ENCODE measurements at places on chromosomes 7 and 10.

DNA sequence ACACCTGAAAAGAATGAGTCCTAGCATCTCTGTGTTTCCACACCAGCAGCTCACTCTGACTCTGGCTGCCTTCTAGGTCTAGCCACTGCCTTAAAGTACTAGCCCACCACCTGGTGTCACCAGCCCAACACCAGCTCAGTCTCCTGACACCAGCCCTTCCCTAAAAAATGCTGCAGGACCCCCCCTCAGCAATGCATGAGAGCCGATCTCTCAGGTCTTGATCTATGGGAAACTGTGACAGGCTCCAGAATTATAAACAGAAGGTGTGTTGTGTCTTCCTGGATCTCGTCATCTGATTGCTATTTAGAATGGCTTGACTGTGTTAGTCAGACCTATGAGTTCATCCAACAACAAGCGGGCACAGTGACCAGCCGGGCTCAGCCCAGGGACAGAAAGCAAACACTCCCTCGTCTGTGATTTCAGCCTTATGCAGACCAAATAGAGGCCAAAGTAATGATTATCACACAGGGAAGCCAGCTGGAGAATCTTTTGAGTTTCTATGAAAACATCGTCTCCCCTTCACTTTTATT, 66.6 kb downstream of the CUBN start:
- DNase-seq = no peak

DNA sequence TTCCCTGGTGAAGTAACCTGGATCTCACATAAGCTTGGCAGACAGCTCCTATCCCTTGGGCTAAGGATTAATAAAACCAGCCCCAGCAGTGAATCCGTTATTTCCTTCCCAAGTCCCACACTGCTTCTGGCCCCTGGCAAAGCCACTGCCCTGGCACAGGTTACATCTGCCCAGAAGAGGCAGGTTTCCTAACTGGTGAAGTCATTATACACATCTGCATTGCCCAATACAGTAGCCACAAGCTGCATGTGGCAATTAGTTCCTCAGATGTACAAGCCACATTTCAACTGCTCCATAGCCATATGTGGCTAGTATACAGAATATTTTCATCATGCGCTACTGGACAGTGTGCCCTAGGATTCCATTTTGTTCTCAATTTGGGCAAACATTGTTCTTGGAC, 273.0 kb downstream of the GRM8 start:
- no peak for DNase-seq

DNA sequence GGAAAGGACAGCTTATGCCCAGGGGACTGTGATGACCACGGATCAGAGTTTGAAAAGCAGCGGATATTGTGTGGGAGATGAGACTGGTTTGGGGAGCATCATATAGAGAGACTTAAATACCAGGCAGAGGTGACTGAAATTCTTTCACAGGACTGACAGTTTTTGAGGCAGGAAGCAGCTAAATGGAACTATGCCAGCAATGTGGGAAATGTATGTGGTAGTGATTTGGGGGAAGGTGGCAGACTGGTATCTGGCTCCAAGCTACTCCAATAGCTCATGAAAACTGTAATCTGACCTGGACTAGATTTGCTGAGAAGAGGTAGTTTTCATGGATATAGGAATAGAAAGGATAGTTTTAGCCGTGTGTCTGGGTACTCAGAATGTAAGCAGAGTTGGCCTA, 592.6 kb downstream of the REEP3 start:
- no peak for DNase-seq

DNA sequence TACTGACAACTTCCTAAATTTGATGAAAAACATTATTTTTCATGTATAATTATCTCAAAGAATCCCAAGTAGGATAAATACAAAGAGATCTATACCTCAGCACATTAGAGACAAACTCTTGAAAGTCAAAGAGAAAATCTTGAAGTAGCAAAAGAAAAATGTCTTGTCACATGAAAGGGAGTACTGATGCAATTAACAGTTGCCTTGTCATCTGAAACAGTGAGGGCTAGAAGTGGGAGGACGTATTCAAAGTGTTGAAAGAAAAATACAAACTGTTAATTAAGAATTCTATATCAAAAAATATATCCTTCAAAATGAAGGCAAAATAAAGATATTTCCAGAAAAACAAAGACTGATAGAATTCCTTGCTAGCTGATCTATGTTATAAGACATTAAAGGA, 35.5 kb upstream of the ARHGAP22 start:
- DNase-seq = no peak

DNA sequence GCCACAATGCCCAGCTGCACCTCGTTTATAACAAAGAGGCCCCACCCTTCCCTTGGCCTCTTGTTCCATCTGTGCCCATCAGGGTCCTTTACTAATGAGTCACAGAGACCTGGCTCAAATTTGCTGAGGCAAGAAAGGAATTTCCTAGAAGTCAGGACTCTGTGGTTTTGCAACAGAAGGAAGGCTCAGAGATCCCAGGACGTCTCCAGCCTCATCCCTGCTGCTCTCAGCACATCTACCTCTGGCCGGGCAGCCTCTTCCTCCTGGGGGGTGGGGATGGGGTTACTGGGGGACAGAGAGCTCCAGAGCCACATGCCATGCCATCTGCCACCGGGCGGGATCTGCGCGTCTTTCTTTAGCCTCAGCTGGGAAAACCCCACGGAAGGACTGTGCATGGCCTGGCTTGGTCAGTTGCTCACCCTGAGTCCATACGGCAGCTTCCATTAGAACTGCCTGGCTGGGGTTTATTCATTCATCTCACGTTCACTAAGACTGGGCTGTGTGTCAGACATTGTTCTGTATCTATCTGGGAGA, 41.9 kb upstream of the PSMG3 start:
- no peak for DNase-seq

DNA sequence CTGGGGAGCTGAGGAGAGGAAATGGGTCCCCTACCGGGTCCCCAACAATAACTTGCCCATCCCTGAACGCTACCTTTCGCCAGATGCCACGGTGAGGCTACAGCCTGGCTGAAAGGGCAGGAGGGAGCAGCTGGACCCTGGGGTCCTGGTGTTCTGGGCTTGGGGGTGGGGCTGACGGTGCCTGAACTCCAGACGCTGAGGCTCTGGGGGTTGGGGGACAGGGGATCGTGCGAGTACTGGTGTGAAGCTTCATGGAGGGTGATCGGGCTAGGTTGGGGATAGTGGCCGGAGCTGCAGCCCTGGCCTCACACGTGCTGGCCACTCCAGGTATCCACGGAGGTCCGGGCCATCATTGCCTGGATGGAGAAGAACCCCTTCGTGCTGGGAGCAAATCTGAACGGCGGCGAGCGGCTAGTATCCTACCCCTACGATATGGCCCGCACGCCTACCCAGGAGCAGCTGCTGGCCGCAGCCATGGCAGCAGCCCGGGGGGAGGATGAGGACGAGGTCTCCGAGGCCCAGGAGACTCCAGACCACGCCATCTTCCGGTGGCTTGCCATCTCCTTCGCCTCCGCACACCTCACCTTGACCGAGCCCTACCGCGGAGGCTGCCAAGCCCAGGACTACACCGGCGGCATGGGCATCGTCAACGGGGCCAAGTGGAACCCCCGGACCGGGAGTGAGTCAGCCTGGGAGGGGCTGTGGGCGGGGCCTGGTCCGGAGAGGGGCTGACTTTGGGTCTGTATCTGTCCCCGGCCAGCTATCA, 8.3 kb downstream of the AEBP1 start:
- no peak for DNase-seq

- no peak for DNase-seq
Measured at GRCh38 chr10:5732141-5732540, 47.5 kb downstream of the TASOR2 start.

GRCh38 chr7:101915000-101915399, 97.6 kb downstream of the CUX1 start:
- DNase-seq = no peak

All from stimulated activated CD4-positive, alpha-beta T cell treated with anti-CD3 and anti-CD28 coated beads, TNF-alpha, amount 100 ng/mL, for 1 hour (primary cell).